ENCODE measurements at places on chromosomes 11 and 22.

GRCh38 chr11:69211920-69212797 lies 56.4 kb downstream of the SMIM38 start:
- DNase-seq, result no peak

DNA sequence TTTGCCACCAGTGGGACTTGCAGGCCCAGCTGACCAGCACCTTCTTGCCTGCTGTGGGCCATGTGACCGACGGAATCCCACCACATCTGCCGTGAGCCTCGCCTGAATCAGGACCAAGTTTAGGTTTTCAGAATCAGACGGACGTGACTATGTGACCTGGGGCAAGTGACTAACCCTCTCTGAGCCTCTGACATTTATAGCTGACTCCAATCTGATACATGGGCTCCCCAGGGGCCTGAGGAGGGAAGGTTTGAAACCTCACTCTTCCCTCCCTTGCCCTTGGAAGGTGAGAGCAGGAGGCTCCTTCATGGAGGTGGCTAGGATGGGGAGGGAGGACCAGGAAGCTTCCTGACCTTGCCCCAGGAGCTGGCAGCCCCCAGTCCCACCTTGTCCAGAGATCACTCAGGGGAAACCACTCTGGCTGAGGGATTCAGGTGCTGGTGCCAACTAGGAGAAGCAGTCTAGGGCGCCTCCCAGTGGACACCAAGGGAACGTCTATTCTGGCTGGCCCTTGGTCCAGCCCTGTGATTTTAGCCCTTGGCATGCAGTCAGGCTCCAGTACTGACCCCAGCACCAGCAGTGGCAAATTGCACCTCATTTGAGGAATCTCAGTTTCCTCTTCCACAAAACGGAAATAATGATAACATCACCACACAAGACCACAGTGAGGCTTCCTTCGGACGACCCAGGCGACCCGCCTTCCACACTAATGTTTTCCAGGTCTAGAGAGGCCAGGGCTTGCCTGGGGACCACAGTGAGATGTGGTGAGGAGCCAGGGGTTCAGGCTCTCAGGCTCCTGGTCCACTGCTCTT lies 47.2 kb upstream of the SYT7 start:
- DNase-seq, result no peak

GRCh38 chr22:42726811-42727210 lies 6.1 kb upstream of the A4GALT start:
- DNase-seq, result no peak

- no peak for DNase-seq
Measured at GRCh38 chr11:74221816-74222215, 50.7 kb downstream of the PPME1 start.

GRCh38 chr11:113270080-113270479 lies 44.3 kb upstream of the TTC12 start:
- DNase-seq, result no peak

DNA sequence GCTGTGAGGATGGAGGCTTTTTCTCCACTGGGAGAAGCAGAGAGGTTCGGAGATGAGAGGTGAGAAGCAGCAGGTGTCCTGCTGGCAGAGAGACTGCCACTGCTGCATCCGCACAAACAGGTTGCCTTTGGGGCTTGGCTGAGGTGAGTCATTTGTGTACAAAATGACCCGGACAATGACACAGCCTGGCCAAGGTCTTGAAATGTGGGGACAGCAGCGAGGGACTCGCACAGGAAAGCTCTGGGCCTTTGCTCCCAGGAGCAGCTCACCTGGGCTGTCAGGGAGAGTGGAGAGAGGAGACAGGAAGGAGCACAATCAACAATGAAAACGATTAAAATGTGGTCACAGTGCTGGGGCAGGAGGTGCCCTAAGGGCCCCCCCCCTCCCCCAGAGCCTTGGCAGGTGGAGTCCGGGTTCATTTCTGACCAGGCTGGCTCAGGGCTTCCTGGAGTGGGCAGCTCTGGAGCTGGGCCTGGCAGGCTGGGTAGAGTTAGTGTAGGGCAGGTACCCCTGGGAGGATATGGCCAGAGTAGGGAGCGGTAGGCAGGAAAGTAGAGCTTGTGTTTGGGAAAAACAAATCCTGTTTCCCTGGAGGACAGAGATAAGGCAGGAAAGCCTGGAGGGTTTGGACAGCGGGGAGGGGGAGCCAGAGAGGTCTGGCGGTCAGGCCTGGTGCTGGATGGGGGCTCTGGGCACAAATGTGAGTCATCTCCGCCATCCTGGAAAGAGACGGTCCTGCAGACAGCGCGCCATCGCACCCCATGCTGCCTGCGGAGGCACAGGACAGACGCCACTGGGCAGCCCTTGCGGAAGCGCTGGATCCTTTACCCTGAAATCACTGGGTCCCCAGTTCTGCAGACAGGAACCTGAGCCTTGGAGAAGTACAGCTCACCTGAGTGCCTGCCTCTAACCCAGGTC lies 37.8 kb upstream of the CELSR1 start:
- no peak for DNase-seq
